Smooth muscle cell of the pulmonary artery (primary cell): ENCODE measurements at places on chromosomes 1 and 21. TPM values are rescaled to one million over a fixed set of nuclear protein-coding genes. Genes with fewer than 3 reads are reported as not detected.

ICOSLG gene
- 0.17 and 1.5 TPM in 2 replicates for total RNA-seq

HNRNPCL4 gene
- total RNA-seq = not detected in 2 replicates

FAM43B gene
- 0.07 and 0.13 TPM in 2 replicates for total RNA-seq

ZRANB2 gene
- 35.9 and 42.9 TPM in 2 replicates for total RNA-seq

SLC19A2 gene
- 7.1 and 10.5 TPM in 2 replicates for total RNA-seq

S100A1 gene
- total RNA-seq = 0.13 TPM in 1 of 2 replicates, not detected in the other

RRP1 gene
- 14.0 and 24.6 TPM in 2 replicates for total RNA-seq

SLAMF7 gene
- not detected in 2 replicates for total RNA-seq

PCSK9 gene
- 0.85 and 2.5 TPM in 2 replicates for total RNA-seq

TTC39A gene
- 1.6 and 2.0 TPM in 2 replicates for total RNA-seq

USP24 gene
- total RNA-seq = 50.6 and 58.8 TPM in 2 replicates

FCRL2 gene
- not detected in 2 replicates for total RNA-seq

SPRR4 gene
- not detected in 2 replicates for total RNA-seq

DNAJC8 gene
- 32.5 and 37.9 TPM in 2 replicates for total RNA-seq

ADAMTS5 gene
- total RNA-seq = 2.1 and 14.7 TPM in 2 replicates

CEP170 gene
- total RNA-seq = 155 and 292 TPM in 2 replicates

GATAD2B gene
- 7.9 and 8.3 TPM in 2 replicates for total RNA-seq

AMY1A gene
- total RNA-seq = not detected in 2 replicates

TAF13 gene
- 93.4 and 114 TPM in 2 replicates for total RNA-seq

LCA5L gene
- 1.2 and 2.2 TPM in 2 replicates for total RNA-seq

TCHH gene
- total RNA-seq = 0.03 TPM in 1 of 2 replicates, not detected in the other

HRNR gene
- total RNA-seq = not detected in 2 replicates

BARHL2 gene
- not detected in 2 replicates for total RNA-seq
